ENCODE measurements at places on chromosomes 4 and X. TPM values are rescaled to one million over a fixed set of nuclear protein-coding genes. Genes with fewer than 3 reads are reported as not detected.

The ZDHHC15 gene
- not detected for total RNA-seq

The DUSP9 gene
- total RNA-seq, result under 0.01 TPM

The JAKMIP1 gene
- not detected for total RNA-seq

The CENPVL1 gene
- not detected for total RNA-seq

The TASL gene
- not detected for total RNA-seq

The SPATA18 gene
- total RNA-seq, result 9.5 TPM

The EDA2R gene
- 6.3 TPM for total RNA-seq

The GPC3 gene
- not detected for total RNA-seq

The SLIT2 gene
- 36.4 TPM for total RNA-seq

The GPR50 gene
- not detected for total RNA-seq

The ETDB gene
- not detected for total RNA-seq

Data from endothelial cell of coronary artery (primary cell).